ENCODE measurements at places on chromosomes 2 and 18. TPM values are rescaled to one million over a fixed set of nuclear protein-coding genes. Genes with fewer than 3 reads are reported as not detected.

PTPRM gene
- total RNA-seq = 72.0 TPM

RASGRP3 gene
- total RNA-seq = 0.71 TPM

MEP1B gene
- not detected for total RNA-seq

CLASP1 gene
- 30.3 TPM for total RNA-seq

AKAIN1 gene
- total RNA-seq = not detected

FAM98A gene
- total RNA-seq = 17.8 TPM

CHN1 gene
- total RNA-seq = 12.8 TPM

SERPINB10 gene
- total RNA-seq = not detected

SEMA4F gene
- total RNA-seq = 4.1 TPM

CCL20 gene
- total RNA-seq = 0.28 TPM

IL36A gene
- not detected for total RNA-seq

CMPK2 gene
- 0.43 TPM for total RNA-seq

ERBB4 gene
- not detected for total RNA-seq

PRKAG3 gene
- not detected for total RNA-seq

TMEM131 gene
- 20.2 TPM for total RNA-seq

PMAIP1 gene
- total RNA-seq = 3.1 TPM

CDK15 gene
- total RNA-seq = 6.6 TPM

All from smooth muscle cell of bladder (primary cell).